Epithelial cell of proximal tubule (primary cell): ENCODE measurements at places on chromosomes 7 and 10.

DNA sequence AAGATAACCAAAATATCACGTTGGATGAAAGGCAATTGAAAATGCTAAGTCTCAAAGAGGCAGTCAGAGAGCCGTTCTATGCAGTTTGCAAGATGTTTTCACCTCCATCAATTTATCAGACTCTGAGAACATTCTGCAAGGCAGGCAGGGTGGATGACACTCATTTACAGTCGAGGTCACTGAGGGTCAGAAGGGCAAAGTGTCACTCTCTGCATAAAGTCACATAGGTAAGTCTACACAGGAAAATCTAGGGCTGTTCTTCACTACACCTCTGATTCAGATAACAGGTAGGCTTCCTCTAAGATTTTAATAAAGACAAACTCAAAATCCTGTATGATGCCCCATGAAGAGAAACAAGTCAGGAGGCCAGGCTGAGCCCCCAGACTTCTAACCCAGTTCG, 1.4 kb upstream of the PLEKHA1 start:
- no peak for DNase-seq

DNA sequence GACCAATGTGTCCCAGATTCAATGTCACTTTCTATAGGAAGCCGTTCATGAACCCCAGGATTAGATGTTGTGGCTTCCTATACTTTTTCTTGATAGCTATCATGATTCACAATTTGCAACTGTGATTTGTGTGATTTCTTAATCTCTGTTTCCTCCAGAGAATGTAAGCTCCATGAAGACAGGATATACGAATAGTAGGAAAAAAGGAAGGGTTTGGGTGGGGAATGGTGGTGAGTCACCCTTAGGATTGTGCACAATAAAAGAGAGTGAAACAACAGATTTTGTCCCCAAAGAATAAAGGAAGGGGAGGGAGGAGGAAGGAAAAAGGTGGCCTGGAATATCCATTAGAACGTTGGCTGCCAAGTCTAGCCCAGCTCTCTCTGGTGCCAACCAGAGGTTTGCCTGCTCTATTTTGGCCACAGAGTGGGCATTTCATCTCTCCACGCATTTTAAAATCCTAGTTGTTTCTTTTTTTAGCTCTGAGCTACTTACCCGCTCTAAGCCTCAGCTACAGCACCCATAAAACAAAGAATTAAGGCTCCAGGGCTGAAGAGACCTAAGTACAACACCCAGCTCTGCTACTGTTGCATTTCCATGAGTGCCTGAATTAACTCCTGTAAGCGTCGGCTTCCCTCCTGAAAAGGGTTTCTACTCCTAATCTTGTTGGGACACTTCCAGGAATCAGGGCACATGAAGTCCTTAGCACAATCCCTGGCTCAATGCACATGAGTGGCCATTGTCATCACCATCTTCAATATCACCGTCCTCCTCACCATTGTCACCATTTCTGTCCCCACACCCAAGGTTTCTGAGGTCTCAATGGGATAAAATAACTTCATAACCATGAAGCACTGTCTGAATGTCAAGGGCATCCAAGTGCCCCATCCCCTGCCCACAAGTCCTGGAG, 3.5 kb downstream of the HK1 start:
- DNase-seq, result no peak

DNA sequence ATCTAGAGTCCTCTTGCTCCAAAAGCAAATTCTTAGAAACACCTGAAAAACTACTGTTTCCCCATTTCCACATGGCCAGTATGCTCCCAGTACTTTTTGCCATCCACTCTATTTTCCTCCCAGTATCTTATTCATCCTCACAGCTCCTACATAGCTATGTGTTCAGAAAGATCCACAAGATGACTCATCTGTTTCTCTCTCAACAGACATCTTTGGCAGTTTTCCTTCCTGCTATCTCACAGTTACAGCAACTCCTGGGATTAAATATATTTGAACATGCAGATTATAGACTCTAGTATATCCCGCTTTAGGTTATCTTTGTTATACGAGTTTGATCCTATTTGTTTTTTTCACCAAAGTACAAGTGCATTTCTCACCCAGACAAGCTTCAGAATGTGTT, 675.6 kb upstream of the POT1 start:
- DNase-seq, result peak; percentile 10

DNA sequence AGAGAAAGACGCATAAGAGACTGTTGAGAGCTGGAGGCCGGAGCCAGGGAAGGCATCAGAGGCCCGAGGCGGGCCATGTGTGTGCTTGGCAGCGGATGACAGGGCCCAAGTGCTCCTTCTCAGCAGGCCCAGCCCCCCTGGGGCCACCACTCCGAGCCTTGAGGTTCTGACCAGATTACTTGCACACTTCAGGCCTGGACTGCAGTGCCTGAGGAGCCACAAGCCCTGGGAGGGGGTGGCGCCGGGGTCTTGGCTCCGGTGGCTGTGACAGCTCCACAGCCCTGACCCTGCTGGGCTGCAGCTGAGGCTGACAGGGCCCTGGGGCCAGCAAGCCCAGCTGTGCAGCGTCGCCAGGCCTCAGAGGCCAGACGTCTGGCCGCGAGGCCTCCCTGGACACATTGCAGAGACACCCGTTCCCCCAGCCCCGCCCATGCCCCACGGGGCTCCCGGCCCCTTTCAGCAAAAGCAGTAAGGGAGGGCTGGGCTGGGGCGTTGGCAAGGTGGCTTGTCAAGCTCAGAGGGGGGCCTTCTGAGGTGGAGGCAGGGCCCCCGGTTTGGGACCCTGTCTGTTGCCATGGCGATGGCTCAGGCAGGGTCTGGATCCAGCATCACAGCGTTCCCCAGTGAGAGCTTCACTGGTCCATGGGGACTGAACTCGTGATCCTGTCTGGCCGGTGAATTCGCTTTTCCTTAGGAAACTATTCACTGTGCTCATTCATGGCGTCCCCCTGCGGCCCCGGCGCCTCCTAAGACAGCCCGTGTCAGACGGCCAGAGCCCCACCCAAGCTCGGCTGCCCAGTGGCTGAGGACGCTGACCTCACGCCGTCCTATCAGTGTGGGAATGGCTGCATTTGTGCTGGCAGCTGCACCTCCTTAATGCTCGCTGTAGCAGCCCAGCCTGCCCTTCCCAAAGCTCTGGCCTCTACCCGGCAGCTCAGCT, 5.7 kb downstream of the ELN start:
- no peak for DNase-seq

DNA sequence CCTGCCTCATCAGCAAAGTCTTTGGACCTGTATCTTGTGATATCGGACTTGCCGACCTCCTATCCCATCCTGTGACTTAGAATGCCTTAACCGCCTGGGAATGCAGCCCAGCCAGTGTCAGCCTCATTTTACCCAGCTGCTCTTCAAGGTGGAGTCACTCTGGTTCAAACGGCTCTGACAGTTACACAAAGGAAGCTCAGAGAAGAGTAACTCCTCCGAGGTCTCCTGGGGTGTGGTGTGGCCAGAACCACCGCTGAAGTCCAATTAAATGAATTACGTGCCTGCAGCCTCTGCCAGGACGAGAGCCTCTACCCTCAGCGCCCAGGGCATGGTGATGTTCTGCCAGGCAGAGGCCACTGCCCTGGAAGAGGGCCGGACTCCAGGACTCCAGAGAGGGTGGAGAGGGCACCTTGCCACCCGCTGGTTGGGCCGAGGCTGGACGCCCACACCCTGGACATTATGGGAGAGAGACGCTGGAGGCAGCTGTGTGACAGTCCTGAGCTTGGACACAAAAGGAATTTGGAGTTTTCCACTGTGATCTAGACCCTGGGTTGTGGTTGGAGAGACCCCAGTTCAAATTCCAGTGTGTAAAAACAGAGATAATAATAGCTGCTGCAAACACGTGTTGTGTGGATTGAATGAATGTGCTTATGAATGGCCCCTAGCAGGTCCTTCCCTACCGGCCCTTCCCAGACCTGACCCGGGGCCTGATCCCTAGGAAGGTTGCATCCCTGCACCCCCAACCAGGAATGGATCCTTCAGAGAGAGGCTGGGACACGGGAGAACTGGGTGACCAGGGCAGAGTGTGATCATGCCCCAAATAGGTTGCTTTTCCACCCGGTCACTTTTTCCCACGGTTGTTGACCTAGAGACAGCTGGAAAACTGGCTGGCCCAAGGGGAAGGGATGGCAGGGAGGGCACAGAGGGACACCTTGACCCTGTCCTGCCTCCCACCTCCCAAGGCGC, 37.8 kb upstream of the FZD9 start:
- no peak for DNase-seq

- no peak for DNase-seq
Observed at GRCh38 chr10:102327641-102328040, 67.9 kb upstream of the NFKB2 start.

DNA sequence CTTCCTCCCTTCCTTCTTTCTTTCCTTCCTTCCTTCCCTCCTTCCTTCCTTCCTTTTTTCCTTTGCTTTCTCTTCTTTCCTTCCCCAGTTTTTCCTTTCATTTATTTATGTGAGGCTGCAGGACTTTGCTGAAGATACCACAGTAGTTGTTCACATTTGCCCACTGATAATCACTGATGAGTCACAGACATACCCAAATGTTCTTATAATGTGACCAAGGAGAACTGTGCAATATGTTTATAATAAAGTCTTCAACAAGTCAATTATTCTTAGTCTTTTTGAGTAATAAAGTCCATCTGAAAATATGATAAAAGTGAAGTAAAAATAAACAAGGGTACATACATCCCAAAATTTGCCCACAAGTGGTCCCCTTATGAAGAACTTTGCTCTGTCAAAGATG, 159.7 kb downstream of the GNAI1 start:
- DNase-seq, result no peak

- DNase-seq, result no peak
Observed at GRCh38 chr10:102713539-102713813, 721 bp downstream of the ARL3 start.

DNA sequence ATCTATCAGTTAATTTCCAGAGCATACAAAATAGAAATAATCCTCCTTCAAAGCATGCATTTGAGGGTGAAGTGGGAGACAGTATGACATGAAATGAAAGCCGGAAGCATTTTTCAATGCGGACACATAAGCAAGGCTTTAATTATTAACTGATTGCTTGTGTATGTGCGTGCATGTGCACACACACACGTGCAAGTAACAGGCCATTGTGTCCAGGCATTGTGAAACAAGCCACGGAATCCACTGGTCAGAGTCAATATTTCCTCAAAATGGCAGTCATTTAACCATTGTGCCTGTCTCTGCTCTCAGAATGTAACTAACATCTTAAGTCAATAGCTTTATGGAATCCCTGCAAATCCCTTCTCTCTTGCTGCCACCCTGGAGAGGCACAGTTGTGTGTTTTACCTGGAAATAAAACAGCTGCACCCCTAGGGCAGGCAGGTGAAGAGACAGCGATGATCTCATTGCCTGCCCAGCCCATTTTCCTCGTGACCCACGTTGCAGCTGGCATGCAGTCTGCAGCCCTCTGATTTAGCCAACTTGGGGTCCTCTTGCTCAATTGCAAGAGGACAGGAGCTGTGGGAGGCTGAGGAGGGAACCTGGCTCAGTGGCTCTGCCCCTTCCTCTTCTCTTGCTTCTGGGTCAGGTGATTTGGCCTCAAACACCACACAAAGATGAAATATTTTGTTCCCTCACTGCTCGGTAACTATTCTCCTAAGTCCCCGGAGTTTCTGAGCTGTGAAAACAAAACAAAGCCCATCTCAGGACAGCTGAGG, 500.9 kb upstream of the ZMIZ1 start:
- DNase-seq, result no peak

GRCh38 chr10:6885284-6885683, 305.2 kb upstream of the PRKCQ start:
- no peak for DNase-seq

DNA sequence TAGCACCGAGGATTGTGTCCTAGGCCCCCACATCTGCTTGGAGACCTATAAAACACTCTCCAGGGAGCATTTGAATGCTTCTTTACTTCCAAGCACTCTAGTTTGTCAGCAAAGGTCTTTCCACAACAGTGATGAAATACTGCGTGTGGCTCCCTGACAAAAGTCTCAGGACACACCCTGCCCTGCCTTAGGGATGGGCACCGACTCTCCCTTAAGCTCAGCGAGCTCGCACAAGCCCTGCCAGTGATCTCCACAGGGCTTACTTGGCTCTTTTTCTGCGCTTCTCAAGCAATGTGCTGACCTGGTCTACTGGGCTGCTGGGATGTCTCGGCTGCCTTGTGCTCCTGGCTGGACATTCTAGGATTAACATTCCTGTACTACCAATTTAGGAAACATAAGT, 84.3 kb upstream of the MPP7 start:
- DNase-seq, result no peak

DNA sequence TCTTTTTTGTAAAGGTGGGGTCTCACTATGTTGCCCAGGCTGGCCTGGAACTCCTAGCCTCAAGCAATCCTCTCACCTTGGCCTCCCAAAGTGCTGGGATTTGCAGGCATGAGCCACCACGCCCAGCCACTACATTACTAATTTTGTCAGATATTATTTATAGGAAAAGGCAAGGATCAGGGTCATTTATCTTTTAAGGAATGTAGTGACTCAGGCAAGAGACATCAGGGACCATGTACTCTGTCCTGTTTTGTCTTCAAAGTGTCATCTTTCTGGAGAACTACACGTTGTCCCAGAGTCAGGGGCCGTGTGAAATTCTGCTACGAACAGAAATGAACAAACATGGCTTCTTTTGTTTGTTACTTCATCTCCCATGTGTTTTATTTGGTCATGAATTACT, 105.3 kb downstream of the NPTX2 start:
- DNase-seq, result no peak

- DNase-seq, result no peak
Observed at GRCh38 chr10:12806228-12807095, 195.1 kb downstream of the CCDC3 start.

GRCh38 chr10:30192846-30193608, 133.6 kb upstream of the JCAD start:
- no peak for DNase-seq

DNA sequence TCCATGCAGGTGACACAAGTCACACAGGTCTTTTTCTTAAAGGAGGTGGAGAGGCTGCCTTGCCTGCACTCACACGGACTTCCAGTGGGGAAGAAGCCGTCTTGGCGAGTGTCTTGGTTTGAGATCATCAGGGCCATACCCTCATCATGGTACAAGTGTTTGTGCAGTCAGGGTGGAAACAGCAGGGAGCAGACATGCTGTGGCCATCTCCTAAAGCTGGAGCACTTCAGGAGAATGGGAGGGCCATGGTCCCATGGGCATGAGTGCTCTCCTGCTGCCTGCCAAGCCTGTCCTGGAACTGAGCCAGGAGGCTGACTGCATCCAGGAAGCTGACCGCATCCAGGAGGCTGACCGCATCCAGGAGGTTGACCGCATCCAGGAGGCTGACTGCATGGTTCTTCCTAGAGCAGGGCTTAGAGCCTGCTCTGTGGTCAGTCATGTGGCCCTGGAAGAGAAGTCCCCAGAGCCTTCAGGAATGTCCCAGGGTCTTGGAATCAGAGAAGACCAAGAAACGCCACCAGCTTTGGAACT, 98.4 kb downstream of the ADARB2 start:
- DNase-seq, result no peak

DNA sequence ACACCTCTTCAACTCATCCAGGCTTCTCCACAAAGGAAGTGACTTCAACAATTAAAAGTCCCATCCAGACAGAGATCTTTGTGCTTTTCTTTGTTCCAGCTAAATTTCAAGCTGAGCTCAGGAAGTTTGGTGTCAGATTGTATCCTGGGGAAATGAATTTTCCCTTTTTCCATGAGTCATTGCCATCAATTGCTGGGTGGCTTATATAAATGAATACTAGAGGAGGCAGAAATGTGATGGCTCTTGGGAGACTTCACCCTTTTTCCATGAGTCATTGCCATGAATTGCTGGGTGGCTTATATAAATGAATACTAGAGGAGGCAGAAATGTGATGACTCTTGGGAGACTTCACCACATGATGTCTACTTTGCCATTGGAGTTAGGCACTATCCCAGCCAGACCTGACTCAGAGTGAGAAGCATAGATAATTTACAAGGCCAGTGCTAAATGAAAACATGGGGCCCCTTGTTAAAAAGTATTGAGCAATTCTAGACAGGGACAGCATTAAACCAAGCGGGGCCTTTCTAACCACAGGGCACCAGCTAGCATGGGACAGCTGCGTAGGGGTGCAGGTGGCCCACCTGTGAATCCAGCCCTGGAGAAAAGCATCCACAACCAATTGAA, 339.2 kb upstream of the PODXL start:
- peak; percentile 98 for DNase-seq
